ENCODE measurements at places on chromosomes 13 and 19.

- no peak for DNase-seq
These were observed 2.7 kb downstream of the FFAR3 start for GRCh38 chr19:35360880-35361420.

DNA sequence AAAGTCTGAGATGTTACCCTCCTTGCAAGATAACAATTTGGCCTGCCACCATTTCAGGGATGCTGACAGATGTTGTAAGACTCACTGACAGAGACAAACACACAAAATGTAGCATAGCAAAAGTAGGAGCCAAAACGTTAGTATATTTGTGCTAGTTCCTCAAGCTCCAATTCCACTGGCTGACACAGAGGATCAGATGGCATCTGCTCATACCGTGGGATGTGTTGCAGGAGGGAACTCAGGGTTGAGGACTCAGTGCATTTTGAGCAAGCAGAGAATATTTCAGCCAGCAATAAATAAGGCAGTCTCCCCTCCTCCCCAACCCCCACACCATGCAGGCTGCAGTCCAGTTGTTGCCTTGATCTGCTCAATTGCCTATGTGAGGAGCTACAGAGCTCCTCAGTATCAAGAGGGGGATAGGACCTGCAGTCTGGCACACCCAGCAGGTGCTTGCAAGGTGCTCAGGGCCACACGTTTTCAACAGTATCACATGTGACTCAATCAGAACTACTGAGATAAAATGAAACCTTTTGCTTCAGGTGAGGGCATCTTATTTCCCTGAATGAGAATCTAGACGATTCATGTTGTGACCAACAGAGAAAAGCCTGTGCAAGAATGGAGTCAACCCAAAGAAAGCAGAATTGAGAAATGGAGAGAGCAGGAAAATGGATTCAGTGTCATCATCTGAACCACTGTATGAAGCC is 23.6 kb upstream of the LRCH1 start:
- DNase-seq = no peak

- no peak for DNase-seq
These were observed 102.0 kb downstream of the ERCC5 start for GRCh38 chr13:102947745-102948405.

DNA sequence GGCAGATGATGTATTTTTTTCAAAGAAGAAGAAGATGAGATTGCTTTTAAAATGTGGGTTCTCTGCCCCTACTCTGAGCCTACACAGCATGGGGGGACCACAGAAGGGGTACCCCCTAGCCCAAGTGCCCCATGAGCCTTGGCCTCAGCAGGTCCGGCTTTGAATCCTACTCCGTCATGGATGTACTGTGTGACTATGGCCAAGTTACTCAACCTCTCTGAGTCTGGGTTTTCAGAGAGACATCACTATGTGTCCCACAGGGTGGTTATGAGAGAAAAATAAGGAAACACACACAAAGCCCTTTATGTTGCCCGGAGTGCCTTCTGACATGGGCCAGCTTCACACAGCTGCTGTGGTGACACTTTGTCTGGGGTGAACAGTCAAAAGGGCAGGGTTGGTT is 92.0 kb downstream of the KCTD15 start:
- no peak for DNase-seq

DNA sequence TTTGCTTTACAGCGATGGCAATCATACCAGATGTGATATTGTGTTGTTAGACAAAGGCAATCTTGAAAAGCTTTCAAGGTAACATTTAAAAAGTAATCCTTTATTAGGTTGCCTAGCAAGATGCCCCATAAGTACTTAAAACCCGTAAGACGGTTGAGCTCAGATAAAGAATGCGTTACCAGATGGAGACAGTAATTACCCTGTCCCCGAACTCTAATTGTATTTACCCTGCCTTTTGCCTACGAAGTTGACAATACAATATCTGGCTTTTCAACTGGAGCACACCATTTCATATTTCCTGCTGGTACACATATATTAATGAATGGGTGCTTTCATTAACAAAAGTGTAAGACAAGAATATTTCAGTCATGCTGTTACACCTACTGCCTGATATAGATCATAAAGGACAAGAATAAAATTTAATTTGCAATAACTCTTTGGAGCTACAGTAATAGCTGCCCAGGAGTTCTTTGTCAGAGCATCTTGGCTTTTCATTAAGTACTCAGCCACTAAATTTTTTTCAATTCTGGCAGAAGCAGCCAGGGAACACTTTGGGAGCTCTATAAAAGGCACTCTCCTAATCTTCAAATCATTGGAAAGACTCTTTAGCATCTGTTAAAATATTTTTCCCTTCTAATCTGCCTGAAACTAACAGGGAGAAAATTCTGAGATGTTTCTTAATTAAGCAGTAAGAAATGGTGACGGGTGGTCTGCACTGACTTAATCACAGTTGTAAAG is 63.8 kb downstream of the DCT start:
- no peak for DNase-seq

DNA sequence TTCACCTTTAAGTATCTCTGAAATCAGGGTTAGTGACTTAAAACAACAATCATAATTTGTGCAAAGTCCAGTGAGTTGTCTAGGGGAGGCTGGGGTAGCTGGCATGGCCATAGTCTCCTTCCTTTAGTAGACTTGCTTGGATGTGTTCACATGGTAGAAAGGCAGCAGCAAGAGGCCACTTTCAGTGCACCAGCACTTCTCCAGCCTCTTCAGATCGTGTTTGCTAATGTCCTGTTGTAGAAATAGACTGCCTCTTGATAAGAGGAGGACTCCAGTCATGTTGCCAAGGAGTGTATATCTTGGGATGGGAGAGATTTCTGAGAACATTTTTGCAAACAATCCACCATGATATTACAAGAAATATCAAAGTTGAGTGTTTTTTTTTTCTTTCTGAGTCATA is 22.9 kb downstream of the WDFY2 start:
- DNase-seq = no peak

- DNase-seq = no peak
These were observed 739.1 kb downstream of the DIAPH3 start for GRCh38 chr13:59424661-59425060.

DNA sequence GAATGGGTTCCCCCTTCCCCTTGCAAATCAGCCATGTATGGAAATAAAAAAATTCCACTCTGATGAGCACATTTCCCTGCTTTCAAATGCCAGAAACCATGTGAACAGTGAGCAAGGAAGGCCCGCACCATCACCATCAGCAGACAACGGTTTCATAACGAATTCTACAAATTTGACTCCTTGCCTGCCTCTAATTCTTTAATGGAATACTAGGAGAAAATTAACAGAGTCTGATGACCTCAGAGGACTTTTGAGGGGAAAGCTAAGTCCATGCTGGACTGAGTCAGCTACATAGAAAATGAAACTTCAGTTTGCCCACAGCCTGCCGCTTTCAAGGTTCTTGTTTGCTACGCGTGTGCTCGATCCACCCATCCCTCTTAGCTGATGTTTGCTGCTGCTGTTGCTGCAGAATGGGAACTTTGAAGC is 46.7 kb upstream of the KL start:
- no peak for DNase-seq

GRCh38 chr13:24063281-24063877 is 97.1 kb upstream of the SPATA13 start:
- no peak for DNase-seq

- no peak for DNase-seq
These were observed 146.3 kb upstream of the WASF3 start for GRCh38 chr13:26411206-26411605.

GRCh38 chr13:51168623-51169022 is 53.6 kb upstream of the FAM124A start:
- no peak for DNase-seq
